ENCODE measurements at places on chromosomes 12 and 14.

DNA sequence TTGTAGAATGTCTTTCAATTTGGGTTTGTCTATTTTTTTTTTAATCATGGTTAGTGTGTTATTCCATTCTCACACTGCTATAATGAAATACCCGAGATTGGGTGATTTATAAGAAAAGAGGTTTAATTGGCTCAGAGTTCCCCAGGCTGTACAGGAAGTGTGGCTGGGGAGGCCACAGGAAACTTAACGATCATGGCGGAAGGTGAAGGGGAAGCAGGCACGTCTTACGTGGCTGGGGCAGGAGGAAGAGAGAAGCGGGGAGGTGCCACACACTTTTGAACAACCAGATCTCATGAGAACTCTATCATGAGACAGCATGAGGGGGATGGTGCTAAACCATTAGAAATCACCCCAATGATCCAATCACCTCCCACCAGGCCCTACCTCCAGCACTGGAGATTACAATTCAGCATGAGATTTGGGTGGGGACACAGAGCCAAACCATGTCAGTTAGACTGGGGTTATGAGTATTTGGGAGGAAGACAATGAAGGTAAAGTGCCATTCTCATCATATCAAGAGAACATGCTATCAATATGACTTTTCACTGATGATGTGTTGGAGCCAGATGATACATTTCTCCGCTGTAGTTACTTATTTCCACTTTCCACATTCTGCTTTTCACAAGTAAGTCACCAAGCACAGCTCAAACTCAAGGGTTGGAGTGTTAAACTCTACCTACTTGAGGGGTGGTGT, 45.8 kb downstream of the AP5M1 start:
- DNase-seq: no peak

- DNase-seq: no peak
Observed at GRCh38 chr14:65117769-65118745, 15.7 kb upstream of the MAX start.

GRCh38 chr12:124709722-124710687, 142.6 kb upstream of the NCOR2 start:
- no peak for DNase-seq

GRCh38 chr14:24143511-24143910, 2.1 kb upstream of the EMC9 start:
- DNase-seq: no peak

DNA sequence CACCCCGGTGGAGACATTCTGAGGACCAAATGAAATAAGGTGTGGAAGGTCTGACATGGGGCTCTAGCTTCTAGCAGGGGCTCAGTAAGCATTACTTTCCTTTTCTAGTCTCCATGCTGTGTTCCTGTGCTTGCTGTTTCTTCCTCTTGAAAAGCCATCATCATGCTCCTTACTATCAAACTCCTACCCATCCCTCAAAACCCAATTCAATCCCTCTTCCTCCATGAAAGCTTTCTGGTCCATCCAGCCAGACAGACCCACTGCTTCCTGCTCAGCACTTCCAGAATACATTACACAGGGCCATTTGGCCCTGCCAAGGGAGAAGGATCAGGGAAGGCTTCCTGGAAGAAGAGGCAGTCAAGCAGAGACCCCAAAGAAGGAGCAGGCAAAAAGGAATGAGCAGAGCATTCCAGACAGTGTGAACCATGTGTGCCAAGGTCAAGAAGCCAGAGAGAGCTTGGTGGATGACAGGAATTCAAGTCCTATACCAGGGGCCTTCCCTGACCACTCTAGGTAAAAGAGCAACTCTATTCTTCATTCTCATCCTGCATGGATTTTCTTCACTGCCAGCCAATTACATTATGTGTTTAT, 59.5 kb downstream of the NUAK1 start:
- DNase-seq: no peak

- no peak for DNase-seq
Observed at GRCh38 chr12:79911889-79912656, 22.8 kb downstream of the PPP1R12A start.

DNA sequence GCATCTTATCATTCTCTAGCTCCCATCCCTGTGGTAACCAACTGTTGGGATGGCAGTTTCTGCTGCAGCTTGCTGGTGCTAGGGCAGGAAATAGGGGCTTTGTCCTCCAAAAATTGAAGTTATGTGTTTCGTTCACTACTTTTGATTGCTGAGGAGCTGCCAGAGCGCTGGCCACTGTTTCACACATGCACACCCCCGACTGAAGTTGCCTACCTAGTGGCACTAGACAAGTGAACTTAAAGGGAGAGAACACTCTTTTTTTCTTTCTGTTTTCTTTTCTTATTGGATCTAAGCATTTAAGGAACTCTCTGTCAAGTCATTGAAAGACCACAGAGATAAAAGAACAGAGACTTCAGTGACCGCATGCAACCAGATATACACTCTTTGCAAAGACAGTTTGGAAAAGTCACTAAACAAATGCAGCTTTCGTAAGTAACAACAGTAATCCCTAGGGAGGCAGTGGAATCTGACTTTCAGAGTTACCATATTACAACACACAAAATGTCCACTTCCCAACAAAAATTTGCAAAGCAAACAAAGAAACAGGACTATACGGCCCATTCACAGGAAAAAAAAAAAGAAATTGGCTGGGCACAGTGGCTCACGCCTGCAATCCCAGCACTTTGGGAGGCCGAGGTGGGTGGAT, 12.0 kb downstream of the TFCP2 start:
- DNase-seq: no peak

GRCh38 chr12:22796941-22797630, 172.1 kb downstream of the ETNK1 start:
- no peak for DNase-seq

DNA sequence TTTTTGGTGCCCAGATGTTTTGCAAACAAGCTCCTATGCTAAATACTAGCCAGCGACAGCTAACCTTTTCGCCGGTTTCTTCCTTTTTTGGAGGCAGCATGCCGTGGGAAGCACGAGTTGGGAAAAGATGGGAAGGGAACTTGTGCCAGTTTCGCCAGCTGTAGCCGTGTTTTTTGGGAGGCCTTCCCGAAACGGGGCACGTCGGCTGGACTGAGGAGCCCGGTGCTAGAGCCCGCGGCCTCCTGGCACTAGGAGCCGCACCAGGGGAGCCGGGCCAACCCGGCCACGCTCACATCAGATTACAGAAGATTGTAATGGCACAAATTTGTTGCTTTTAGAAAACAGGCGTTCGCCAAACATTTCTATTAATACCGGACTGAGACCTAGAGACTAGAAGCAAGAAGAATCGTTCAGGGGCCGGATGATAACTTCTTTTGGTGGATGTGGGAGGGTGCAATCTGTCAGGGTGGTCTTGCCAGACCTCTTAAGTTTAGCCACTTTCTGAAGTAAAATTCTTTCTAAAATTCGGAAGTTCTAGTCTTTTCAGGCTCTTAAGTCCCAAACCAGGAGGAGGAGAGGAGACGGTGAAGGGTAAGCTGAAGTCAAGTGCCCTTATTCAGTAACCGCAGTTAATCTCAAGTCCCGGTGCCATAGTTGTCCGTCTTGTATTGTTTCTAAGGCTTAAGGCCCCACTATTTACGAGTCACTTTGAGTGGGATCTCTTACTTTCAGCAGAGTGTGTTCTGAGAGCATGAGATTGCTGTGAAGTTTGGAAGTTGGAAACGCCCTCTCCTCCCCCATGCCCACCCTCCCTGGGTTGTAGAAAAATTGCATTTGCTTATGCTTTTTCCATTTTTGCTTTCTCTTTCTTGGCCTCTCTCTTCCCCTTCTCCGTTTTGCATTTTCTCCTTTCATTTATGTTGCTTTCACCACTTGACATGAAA, 1.3 kb downstream of the RASSF3 start:
- no peak for DNase-seq

- DNase-seq: no peak
Observed at GRCh38 chr14:72118841-72119240, 186.6 kb downstream of the RGS6 start.

DNA sequence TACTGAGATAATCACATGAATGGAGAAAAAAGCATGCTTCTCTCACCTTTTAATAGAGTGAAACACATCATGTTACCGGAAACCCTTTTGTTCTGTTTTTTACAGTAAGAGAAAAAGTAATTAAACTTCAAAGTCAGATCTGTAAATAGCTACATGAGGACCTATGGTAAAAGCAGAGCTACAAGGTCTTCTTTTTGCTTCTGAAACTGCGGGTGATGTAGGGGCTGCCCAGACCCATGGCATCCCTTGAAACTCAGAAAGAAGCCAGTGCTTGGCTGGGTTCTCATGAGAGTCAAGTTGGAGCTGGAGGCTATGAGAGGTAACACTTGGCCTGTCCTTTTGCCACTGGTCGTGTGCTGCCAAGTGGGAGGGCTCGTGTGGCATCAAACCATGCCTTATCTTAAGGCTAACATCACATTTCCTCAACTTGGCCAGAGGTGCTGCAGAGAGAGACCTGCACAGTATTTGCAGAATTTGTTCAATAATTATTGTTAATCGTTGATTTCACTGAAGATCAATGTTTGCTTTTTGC, 47.6 kb downstream of the EML1 start:
- no peak for DNase-seq

DNA sequence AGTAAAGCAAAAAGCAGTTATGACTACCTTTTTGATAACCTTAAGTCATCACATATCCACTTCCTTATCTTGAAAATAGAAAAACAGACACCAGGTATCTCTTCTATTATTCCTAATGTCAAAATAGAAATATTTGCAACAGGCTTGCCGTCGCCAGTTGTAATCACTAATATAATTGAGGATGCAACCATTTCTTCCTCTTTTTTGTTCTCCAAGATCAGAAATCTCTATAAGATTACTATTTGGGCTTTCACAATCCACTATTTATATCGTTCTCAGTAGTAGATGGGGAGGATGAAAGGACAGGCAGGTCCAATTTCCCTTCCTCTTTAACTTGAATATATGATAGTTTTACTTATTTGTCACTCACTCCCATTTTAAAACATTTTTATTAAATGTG, 130.2 kb upstream of the HMGA2 start:
- DNase-seq: no peak

DNA sequence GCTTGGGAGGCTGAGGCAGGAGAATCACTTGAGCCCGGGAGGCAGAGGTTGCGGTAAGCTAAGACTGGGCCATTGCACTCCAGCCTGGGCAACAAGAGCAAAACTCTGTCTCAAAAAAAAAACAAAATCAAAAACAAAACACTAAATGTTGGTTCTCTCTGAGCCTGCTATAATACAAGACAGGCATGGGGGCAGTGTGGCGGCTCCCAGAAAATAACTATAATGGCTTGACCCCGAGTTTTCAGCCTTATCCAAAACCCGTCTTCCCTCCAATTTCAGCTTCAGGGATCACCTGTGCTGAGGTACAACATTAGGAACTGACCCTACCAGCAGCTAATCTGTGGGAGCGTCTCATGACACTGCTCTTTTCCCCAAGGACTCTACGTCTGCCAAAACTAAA, 862 bp downstream of the SLC7A7 start:
- no peak for DNase-seq

DNA sequence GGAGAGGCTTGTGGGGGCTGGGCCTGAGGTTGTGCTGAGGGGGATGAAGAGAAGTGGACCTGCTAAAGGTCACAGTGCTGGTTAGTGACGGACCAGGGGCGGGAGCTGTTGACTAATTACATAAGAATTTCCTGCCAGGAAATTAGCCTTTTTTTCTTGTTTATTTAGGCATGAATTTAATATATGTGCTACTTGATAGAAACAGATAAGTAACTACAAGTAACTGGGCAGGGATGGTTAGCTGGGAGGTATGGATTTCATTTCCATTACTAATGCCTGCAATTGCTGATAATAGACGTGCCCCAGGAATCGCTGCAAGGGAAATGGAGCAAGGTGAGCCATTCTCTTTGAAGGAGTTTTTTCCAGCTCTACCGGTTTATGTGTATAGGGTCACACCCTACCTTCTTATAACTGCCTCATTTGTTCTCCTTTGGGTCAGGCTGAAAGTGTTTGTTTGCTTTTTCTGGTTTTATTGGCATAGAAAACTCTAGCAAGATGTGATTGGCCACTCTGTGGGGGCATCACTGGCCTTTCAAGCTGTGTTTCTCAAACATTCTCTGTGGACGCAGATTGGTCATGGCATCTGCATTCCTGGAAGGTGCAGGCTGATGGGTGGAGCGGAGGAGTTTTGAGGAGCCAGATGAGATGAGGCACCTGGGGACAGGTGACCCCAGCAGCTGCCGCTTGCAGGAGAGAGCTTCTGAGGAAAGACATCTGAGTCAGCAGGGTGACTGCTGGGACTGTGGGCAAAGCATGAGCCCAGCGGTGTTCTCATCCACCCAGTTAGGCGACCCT, 19.0 kb upstream of the GPRC5A start:
- no peak for DNase-seq

GRCh38 chr12:110351119-110351518, 52.4 kb downstream of the ANAPC7 start:
- DNase-seq: no peak

GRCh38 chr12:131619106-131619642, 91.7 kb upstream of the SFSWAP start:
- no peak for DNase-seq

GRCh38 chr14:34220921-34221320, 241.1 kb downstream of the SPTSSA start:
- no peak for DNase-seq

DNA sequence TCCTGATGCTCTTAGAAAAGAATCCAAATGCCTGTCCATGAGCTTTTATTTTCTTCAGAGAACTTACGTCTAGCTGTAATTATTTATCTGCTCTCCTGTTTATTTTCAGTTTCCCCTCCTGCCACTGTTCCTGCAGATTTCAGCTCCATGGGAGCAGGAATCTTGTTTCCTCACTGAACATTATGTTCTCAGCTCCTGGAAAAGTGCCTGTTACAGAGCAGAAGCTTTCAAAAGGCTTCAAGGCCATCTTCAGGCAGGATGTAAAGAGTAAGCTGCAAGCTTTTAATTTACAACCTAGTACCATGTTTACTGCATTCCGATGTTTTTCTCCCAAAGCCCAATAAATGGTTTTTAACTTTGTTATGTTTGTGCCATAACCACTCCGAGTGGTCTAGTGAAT, 98.4 kb upstream of the BTG1 start:
- no peak for DNase-seq

GRCh38 chr14:39097159-39097558, 5.9 kb downstream of the SEC23A start:
- DNase-seq: no peak

- no peak for DNase-seq
Observed at GRCh38 chr14:55585854-55586253, 5.8 kb downstream of the KTN1 start.

DNA sequence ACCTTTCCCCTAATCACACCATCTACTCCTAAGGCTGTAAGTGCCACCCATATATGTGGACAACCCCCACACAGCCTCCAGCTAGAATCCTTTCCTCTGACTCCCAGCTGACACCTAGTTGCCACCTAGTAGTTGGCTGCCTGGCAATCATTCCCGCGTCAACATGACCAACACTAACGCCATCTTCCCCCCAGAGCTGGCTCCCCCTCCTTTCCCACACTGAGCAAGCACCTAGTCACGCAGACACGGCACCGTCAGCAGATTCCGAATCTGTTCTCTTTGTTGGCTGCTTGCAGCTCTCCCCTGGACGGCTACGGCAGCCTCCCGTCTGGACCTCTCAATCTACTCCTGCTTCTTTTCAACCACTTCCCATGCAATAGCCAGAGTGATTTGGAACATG, 27.7 kb downstream of the UBR7 start:
- DNase-seq: no peak

Data from NCI-H2081 treated with DMSO at 0.1 percent for 48 hours (cell line).